IMR-90 (cell line): ENCODE measurements at places on chromosomes 7 and 10. TPM values are rescaled to one million over a fixed set of nuclear protein-coding genes. Genes with fewer than 3 reads are reported as not detected.

DNA sequence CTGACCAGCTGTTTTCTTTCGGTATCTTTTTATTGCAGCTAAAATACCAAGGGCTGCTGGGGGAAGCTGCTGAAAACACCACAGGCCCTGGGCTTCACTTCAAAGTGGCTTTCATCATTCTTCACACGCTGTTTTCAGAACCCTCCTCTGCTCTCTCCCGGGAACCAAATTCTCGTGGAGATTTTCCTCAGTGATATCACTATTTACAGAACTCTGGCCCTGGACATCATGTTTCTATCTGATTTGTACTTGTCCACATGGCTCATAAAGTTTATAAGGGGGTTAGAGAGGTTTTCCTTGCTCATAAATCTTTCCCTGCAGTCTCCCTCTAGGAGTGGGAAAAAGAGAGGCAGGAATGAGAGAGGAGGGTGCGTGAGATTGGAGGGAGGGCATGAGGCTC is 177.4 kb upstream of the NPVF start:
- H3K36me3 ChIP-seq, result no peaks in the 10 kb centered on the region
- H3K27ac ChIP-seq, result no peak overlapping the region
- no peaks in the 10 kb centered on the region; the same call in 1 of the 2 replicates for H3K27me3 ChIP-seq
- no peak for DNase-seq

DNA sequence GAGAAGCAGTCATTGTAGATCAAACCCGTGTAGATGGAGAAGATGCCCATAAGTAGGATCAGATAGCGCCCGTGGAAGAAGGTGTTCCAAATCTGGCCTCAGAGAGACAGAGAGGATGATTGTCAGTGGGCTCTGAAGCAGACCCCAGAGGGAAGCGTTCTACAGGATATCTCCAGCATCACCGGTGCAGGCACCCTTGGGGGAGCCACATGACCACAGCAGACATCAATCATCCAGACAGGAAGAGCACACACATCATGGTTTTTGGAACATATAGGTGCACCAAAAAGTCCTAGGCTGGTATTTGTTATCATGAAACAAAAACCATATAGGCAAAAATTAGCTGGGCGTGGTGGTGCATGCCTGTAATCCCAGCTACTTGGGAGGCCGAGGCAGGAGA is 44.0 kb upstream of the SVOPL start:
- H3K4me1 ChIP-seq, result no peaks in the 10 kb centered on the region
- H3K4me3 ChIP-seq, result no peak overlapping the region
- H3K27ac ChIP-seq, result no peak overlapping the region
- DNase-seq, result no peak
- H3K36me3 ChIP-seq, result no peaks in the 10 kb centered on the region

- DNase-seq, result no peak
- no peak overlapping the region for H3K27ac ChIP-seq
- H3K4me3 ChIP-seq, result no peak overlapping the region
- H3K4me1 ChIP-seq, result no peaks in the 10 kb centered on the region
These were observed 179.2 kb upstream of the NAMPT start for GRCh38 chr7:106463851-106464611.

GRCh38 chr7:145986248-145986874 is 130.2 kb upstream of the CNTNAP2 start:
- H3K27me3 ChIP-seq, result no peaks in the 10 kb centered on the region
- no peak for DNase-seq
- no peak overlapping the region for H3K27ac ChIP-seq
- H3K36me3 ChIP-seq, result no peaks in the 10 kb centered on the region

DNA sequence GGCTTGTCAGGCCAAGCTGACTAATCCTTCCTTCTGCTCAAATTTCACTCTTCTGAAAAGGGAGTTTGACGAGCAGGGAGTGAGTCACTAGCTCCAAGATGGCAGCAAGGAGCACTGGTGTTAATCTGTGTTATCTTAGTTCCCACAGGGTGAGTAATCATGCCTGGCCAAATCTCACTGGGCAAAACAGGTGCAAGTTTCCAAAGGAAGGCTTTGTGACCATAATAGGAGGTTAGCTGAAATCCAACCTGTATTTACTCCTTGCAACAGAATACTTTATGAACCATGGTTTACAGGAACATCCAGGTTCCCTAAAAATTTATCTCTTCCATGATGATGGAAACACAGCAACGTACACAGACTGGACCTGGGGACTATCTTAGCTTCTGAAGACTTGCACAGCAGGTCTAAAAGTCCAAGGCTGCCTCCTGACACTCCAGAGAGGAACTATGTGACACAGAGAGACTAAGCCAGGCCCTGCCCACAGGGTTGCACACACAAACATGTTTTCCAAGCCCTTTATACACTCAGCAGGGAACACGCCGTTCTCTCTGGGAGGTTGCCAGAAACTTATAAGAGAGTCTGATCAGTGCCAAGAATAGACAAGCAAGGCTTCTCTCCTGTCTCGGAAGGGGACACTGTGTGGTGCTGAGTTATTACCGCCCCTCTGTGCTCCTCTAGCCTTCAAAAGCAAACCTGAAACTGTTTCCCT is 46.3 kb downstream of the PDK4 start:
- H3K4me3 ChIP-seq, result no peak overlapping the region
- DNase-seq, result peak; percentile 74
- no peaks in the 10 kb centered on the region for H3K36me3 ChIP-seq
- no peak overlapping the region for H3K27ac ChIP-seq

- no peak overlapping the region for H3K27ac ChIP-seq
- no peak for DNase-seq
These were observed 22.2 kb downstream of the NRCAM start for GRCh38 chr7:108434010-108434409.

DNA sequence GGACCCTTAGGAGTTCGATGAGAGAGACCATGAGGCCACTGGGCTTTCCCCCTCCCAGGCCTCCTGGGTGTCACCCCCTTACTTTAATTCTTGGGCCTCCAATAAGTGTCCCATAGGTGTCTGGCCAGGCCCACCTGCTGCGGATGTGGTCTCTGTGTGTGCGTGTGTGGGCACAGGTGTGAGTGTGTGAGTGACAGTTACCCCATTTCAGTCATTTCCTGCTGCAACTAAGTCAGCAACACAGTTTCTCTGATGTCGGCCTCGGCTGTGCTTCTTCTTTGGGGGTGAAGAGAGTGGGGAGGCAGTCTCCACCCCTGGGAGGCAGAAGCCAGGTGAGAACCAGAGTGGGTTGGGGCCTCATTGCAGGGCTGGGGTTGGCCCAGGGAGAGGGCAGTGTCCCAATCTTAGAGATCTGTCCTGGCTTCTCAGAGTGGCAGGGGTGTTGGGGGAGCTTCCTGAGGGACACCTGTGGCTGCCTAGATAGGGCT is 1.5 kb downstream of the PVRIG start:
- H3K4me3 ChIP-seq, result no peak overlapping the region
- H3K27ac ChIP-seq, result no peak overlapping the region
- peaks cover 16% of the 10 kb centered on the region; the same call in 1 of the 2 replicates for H3K36me3 ChIP-seq

- H3K4me3 ChIP-seq, result no peak overlapping the region
- DNase-seq, result no peak
- H3K27me3 ChIP-seq, result no peaks in the 10 kb centered on the region
- H3K27ac ChIP-seq, result no peak overlapping the region
- peaks cover 24% of the 10 kb centered on the region for H3K36me3 ChIP-seq
These were observed 87.5 kb upstream of the ANLN start for GRCh38 chr7:36301914-36302771.

DNA sequence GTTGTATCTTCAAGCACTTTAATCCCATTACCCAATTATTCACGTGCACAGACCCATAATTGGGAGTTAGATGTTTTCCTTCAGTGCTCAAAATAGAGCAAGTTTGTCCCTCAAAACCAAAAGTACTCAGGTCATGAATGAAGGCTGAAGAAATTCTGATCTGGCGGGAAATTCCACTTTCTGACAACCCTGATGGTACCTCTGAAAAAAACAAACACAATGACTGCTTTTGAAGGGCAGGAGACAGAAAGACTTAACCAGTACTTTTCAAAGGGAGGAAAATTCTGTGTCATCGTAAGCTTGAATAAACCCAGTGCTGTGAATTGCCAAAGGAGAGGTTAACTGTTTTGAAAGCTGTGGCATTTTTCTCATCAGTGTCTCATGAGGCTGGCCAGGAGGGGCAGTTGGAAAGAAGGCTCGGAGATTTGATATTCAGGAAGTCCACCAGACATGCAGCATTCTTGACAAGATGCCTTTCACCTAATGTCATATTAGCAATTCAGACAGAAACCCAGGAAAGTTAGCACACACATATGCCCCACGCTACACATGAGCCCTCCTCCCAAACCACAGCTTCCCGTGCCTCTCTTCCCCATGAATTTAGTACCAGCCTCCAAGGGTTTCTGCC is 347.0 kb downstream of the KCNMA1 start:
- H3K4me3 ChIP-seq, result no peak overlapping the region
- no peaks in the 10 kb centered on the region for H3K36me3 ChIP-seq
- peak; percentile 93 for DNase-seq
- peak overlapping the region; percentile 47; the same call in 1 of the 2 replicates for H3K27ac ChIP-seq
- H3K4me1 ChIP-seq, result peaks cover 17% of the 10 kb centered on the region

DNA sequence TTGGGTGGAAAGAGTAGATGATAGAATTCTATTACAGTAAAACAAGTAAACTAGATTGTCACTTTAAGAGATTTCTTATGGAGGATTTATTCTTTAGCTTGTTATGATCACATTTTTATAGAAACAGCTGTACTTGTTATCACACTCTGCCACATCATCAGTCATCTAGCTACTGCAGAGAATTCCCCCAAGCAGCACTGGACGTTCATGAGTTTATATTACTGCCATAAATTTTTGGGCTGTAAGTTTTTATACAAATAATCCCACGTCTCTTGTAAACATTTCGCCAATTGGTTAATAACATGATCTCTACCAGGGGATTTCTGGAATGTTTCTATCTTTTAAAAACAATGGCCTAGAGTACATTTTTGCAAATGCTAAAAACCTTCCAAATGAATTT is 238.8 kb downstream of the POLR1F start:
- H3K4me3 ChIP-seq, result no peak overlapping the region
- no peaks in the 10 kb centered on the region for H3K36me3 ChIP-seq
- no peak overlapping the region; the same call in 1 of the 2 replicates for H3K27ac ChIP-seq
- H3K27me3 ChIP-seq, result no peaks in the 10 kb centered on the region

DNA sequence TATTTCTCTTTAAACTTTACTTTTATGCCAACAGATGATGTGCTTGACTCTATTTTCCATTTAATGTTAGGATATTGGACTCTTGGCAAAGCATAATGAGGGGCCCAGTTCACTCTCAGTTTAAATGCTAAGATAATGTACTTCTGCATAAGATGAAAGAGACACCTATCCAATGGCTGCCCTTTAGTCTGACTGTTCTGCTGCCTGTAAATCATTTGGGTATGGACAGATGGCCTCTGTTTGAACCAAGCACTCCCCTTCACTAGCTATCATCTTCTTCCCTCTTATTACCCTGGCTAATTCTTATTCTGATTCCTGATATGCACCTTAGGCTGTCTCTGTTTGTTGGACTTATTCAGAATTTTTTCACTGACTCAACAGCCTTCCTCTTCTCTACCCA is 72.1 kb downstream of the SEM1 start:
- no peak for DNase-seq
- H3K4me1 ChIP-seq, result no peaks in the 10 kb centered on the region
- no peak overlapping the region for H3K27ac ChIP-seq
- H3K36me3 ChIP-seq, result no peaks in the 10 kb centered on the region
- no peak overlapping the region for H3K4me3 ChIP-seq

DNA sequence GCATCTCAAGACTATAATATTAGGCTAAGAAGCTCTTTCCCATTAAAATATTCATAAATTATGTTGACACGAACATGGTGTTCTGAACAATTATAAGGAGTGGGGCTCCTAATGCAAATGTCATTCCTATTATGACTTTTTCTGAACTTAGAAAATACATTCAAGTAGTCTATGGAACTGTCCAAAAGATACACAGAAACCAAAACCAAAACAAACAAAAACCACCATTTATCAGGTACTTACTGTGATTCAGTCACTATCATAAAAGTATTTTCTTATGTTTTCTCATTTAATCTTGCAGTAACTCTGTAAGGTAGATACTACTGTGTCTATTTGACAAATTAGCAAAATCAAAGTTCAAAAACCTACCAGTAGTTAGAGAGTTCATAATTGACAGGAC is 406.8 kb downstream of the GFRA1 start:
- no peaks in the 10 kb centered on the region for H3K4me1 ChIP-seq
- no peaks in the 10 kb centered on the region; the same call in 1 of the 2 replicates for H3K27me3 ChIP-seq
- no peak overlapping the region for H3K4me3 ChIP-seq
- no peaks in the 10 kb centered on the region for H3K36me3 ChIP-seq
- DNase-seq, result no peak

GRCh38 chr10:61475449-61475873 is 22.3 kb upstream of the TMEM26 start:
- H3K27me3 ChIP-seq, result no peaks in the 10 kb centered on the region
- 0 out of 2 replicates have a peak, but pooled peaks cover 2% of the 10 kb centered on the region for H3K4me1 ChIP-seq
- no peak overlapping the region for H3K27ac ChIP-seq
- H3K4me3 ChIP-seq, result no peak overlapping the region
- DNase-seq, result peak; percentile 66

GRCh38 chr7:2594599-2594998 is 35.8 kb downstream of the IQCE start:
- H3K36me3 ChIP-seq, result peaks cover 42% of the 10 kb centered on the region
- no peak overlapping the region for H3K4me3 ChIP-seq
- H3K27me3 ChIP-seq, result no peaks in the 10 kb centered on the region
- no peak for DNase-seq
- H3K27ac ChIP-seq, result no peak overlapping the region

DNA sequence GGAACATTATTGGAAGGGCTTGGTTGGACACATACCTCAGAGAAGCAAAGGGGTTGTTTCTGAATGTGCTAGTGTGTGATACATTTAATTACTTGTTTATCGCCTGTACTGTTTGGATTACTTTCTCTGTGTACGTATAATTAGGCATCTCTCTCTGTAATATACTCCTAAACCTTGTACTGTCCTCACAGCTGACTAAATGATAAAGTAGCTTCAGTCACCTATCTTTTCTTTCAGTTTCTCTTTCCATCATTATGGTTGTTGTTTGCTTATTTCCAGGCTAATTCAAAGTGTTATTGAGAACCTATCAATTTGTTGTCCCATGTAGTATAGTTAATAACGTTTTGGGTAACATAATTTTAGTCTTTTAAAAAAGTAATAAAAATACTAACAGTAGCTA is 34.0 kb downstream of the MXI1 start:
- no peak overlapping the region for H3K4me3 ChIP-seq
- no peaks in the 10 kb centered on the region for H3K27me3 ChIP-seq
- H3K27ac ChIP-seq, result no peak overlapping the region

Gene PCGF6
- total RNA-seq, result 6.5 and 10.0 TPM in 2 replicates

Gene PDZD7
- 0.83 and 0.90 TPM in 2 replicates for total RNA-seq

Gene C7orf57
- total RNA-seq, result not detected in 2 replicates

Gene SORCS1
- under 0.01 TPM in 1 of 2 replicates, not detected in the other for total RNA-seq

Gene PHYHIPL
- total RNA-seq, result not detected in 2 replicates

Gene CCL24
- total RNA-seq, result not detected in 2 replicates

Gene RAPGEF5
- total RNA-seq, result 0.18 and 0.28 TPM in 2 replicates

Gene EPO
- not detected in 2 replicates for total RNA-seq
